ENCODE measurements at places on chromosomes 16 and 17.
A peak's percentile ranks its signal among the peaks of the same experiment; 100 is the strongest.

DNA sequence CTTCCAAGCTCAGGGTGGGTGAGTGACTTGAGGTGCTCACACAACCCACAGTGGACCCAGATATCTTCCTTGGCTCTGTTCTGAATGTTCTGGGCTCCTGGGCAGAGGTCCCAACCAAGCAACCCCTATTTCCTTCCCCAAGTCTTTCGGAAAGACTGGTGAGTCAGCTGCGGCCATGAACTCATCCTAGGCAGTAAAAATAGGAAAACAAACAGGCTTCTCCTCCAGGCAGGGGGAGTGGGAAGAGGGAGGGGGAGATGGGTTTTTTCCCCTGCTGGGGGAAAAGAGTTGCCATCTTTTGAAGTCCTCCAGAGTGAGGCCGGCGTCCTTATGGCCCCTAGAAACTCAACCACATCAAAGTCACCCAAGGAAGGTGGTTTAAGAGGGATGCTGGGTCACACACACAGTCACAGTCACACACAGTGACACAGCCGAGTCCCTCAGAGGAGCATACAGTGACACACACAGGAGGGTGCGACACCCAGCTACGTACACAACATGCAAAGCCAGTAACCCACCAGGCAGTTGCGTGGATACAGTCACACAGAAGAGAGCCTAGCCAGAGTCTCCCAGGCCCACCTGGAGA lies 16.0 kb upstream of the DLX4 start:
- peak; percentile 86 for DNase-seq

DNA sequence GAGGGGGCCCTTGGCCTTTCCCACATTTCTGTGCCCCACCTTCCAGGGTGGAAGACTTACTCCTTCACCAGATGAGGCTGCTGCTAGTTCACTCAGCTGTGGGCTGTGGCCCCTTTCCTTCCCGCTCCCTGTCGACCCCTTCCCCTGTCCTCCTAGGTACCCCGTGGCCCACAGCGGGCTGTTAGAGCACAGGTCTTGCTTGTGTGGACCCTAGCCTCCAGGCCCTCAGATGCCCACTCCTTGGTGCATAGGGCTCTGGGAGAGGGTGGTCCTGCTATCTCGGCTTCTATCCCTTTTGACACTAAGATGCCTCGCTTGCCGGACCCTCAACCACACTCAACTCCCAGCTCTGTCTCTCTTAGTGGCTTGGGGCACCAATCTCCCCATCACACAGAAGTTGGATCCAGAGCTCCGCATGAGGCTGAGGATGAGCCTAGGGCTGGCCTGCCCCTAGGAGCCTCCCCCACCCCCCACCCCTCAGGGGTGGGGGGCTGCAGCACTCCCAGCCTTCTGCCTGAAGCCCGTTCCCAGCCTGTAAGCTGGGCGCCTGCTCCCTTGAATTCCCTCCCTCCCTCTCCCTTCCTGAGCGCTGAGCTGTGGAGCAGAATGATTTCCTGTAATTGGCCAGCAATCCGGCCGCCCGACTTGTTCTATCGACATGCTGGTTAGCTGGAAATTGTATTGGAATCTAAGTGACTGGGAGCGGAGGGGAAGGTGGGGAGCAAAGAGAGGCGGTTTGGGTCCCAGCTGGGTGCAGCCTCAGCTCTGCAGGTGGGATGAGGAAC lies 30.9 kb downstream of the DCAKD start:
- DNase-seq = no peak

GRCh38 chr16:47483616-47484015 lies 22.5 kb downstream of the PHKB start:
- DNase-seq = no peak

DNA sequence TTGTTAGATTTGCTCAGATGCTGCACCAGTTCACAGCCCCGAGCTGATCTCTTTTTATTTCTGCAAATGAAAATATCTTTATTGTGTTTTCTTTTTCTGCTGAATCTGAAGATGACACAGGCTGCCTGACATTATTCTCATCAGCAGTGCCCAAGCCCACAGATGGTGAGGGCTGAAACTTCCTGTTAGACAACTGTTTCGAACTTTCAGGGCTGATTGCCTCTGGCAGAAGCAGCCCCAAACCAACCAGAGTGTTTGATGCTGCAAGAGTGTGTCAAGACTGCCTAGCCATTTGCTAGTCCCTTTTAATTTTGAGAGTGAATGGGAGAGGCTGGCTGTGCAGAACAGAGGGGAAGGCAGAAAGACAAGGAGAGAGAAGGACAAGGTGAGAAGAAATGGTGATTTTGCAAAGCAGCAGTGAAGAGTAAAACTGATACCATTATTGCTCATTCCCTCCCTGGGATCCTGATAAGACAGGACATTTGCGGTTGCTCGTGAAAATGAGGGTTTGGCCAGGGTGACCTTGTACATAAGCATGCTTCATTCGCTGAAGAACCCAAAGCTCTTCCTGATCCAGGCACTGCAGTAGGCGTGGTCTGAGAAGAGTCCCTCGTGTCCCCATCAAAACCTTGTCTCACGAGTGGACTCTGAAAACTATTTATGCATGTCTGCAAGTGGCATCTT lies 77.2 kb downstream of the TMEM114 start:
- DNase-seq = no peak
